ENCODE measurements at places on chromosomes 5 and 9.

GRCh38 chr9:96420468-96421219 lies 2.5 kb upstream of the ZNF367 start:
- DNase-seq = no peak

DNA sequence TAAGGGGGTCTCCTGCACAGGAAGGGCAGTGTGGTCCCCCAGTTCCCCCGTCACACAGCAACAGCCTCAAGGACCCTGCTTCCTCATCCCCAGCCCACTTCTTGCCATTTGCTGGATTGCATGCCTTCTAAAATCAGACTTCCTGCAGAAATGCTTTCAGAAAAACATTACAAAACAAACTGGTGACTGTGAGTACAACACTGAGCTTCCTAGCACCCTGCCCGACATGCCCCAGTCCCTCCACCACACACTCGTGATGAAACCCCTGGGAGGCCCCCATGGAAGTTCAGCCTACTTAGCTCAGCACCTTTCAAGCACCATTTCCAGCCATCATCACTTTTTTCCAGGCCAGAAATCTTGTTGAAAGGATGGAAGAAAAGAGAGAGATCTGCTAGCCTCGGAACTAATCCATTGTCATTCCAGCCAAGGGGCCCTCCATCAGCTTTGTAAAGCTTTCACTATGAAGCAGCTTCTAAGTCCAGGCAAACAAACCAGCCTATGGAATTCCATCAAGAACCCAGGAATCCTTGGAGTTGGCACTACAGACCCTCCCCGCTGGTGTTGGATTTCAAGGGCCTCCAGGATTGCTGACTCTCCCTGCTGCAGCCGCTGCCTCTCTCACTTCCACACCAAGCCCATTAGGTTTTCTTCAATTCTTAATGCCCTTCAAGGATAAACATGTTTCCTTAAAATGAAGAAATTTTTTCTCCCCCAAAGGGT lies 114.6 kb downstream of the C5orf15 start:
- DNase-seq = no peak

- DNase-seq = no peak
Observed at GRCh38 chr9:2012347-2012746, 2.8 kb upstream of the SMARCA2 start.

- DNase-seq = no peak
Observed at GRCh38 chr5:98977723-98978122, 48.9 kb upstream of the CHD1 start.

DNA sequence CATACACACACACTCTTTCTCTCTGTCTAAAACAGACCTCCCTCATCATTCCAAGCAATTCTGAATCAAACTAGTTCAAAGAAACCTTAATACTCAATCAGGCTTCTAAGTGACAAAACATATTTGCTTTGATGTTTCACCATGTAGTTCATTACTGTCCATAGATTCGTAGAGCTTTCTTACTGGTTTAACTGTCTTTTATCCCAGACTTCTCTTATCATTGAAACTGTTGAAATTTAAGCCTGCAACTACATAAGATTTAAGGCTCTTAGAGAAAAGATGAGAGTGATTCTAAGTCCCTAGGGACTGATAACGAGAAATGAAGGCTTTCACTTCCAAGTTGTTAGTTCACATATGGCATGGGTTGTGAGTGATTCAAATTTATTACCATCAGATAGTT lies 11.0 kb upstream of the PLAC8L1 start:
- DNase-seq = no peak

- DNase-seq = no peak
Observed at GRCh38 chr5:51279983-51280706, 103.1 kb upstream of the ISL1 start.

DNA sequence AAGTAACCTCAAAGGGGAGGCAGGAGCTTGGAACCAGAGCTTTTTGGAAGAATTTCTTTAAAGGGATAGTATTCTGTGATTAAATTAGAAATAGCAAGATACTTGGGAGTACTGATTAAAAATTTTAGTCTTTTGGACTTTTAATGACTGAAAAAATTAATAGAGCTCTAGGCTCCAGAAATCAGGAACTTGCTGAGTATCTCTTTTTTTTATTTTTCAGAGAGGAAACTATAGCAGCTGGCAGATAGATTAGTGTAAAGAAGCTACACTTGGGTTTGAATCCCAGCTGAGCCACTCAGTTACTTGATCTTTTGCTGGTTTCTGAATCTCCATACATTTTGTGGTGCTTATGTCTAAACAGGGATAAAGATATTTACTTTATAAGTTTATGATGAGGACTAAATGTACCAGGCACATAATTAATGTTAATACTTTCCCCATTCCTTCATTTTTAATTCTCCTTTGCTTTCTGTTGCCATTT lies 94.2 kb upstream of the TNC start:
- DNase-seq = no peak

- no peak for DNase-seq
Observed at GRCh38 chr9:122015170-122015821, 77.8 kb downstream of the TTLL11 start.

- no peak for DNase-seq
Observed at GRCh38 chr9:106843371-106843770, 19.6 kb upstream of the ZNF462 start.

DNA sequence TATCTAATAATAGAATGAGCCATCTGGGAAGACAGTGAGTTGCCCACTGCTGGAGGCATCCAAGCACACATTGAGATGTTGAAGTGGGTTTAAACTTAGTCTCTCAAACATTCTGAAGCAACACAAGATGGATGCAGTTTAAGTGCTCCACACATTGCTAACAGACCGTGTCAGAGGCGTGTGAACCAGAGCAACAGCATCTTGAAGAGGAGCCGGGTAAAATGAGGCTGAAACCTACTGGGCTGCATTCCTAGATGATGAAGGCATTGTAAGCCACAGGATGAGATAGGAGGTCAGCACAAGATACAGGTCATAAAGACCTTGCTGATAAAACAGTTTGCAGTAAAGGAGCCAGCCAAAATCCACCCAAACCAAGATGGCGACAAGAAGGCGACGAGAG lies 73.5 kb upstream of the TMEM215 start:
- DNase-seq = no peak

DNA sequence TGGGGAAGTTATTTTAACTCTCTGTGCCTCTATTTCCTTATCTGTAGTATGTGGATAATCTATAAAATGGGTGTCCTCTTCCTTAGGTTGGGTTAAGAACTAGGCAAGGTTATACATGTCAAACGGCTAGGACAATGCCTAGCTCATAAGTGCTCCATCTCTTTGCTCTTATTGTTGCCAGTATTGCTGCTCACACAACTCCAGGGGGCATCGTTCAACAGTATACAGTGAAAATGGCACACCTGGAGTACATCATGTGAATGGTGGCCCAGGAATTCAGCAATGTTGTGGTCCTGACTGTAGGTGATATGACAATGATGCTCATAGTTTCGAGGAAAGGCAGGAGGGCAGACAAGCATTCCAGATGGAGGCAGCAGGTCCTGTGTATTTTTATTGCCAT lies 30.1 kb downstream of the SLIT3 start:
- DNase-seq = no peak

GRCh38 chr5:93954421-93955069 lies 213.1 kb upstream of the POU5F2 start:
- no peak for DNase-seq

DNA sequence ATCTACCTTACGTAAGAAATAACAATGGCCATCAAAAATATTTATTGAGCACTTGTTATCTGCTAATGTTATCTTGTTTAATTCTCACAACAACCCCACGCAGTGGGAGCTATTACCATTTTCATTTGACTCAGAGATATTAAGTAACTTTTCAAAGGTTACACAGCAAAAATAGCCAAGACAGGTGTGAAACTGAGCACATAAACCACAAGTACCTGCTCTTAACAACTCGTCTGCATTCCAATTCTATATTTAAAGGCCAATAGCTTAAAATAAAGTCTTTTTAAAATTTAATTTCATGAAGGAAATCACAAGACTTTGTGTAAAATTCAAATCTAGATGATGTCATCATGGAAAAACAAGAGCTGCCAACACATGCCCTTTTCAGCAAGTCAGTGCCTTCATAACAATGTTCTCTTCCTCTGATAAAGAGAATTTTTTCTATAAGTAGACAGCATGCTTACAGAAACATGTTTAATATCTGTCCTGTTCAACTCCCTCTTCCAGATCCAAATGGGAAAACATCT lies 111.6 kb downstream of the MED10 start:
- DNase-seq = no peak

DNA sequence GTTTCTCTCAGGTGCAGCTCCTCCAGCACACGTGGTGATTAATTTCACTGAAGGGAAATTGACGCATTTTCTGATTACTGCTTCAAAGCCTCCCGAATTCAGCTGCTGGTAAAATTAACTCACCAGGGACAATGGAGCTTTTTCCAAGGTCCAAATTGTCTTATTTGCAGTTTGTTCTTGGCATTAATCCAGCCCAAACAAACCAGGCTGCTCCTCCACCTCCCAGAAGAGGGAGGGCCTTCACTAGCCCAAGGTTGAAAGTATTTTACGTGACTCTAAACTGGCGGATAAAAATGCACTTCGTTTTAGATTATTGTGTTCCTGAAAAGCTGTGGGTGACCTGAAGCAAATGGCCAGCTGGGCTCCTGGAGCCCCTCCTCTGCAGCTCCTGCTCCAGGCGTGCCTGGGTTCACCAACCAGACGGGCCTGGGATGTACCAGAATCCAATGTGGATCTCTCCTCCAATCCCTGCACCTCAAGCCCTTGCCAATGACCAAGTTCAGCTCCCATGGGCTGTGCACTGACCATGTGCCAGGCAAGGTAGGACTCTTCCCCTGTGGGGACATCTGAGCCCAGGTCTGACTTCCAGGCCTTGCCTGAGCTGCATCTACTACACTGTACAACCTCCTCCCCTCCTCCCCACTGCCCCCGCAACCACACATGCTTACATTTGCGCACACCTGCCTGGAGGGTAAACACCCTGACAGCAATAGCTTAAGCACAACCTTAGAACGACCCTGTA lies 193.4 kb downstream of the CDK5RAP2 start:
- DNase-seq = no peak

GRCh38 chr9:128048663-128049062 lies 18.5 kb downstream of the NAIF1 start:
- DNase-seq = no peak

- no peak for DNase-seq
Observed at GRCh38 chr5:170896779-170897178, 35.0 kb downstream of the RANBP17 start.

DNA sequence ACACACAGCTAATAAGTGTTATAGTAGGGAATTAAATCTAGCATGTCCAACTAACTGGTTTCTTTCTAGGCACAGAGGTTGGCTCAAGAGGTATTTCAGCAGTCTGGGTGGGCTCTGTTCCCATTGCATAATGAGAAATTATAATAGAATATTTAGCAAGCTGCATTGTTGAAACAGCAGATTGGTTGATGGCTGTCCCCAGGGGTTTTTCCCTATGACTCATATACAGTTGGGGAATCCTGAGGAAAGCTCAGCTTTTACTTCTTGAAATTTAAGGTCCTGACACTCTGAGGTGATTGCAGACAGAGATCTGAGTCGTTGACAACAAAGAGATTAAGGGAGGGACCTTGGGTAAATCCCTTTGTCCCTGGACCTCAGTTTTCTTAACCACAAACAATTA lies 38.3 kb upstream of the TNFSF8 start:
- no peak for DNase-seq

GRCh38 chr9:87118594-87118993 lies 171.3 kb upstream of the GAS1 start:
- DNase-seq = no peak

- no peak for DNase-seq
Observed at GRCh38 chr5:169650701-169651331, 13.7 kb downstream of the DOCK2 start.

DNA sequence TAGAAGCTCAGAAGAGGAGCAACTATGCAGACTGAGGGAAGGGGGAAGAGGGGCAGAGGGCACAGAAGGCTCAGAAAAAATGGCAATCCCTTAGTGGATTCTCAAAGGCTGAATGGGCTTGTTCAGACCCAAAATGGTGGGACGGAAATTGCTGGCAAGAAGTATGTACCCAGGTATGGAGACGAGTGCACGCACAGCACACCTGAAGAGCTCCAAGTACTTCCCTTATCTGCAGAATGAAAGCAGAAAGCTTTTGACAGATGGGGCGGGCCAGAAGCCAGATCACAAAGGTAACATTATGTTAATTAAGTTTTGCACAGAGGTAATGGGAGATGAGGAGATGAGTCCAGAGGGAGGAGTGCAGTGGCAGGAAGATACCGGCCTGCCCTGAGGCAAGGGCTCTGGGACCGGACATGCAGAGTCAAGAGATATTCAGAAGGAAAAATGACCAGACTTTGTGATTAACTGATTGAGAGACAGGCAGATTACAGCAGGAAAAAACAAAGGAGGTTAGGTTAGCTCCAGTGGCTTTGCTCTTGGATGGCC lies 138.1 kb upstream of the PIK3R1 start:
- no peak for DNase-seq

GRCh38 chr5:5584236-5584745 lies 161.8 kb downstream of the ICE1 start:
- DNase-seq = no peak

DNA sequence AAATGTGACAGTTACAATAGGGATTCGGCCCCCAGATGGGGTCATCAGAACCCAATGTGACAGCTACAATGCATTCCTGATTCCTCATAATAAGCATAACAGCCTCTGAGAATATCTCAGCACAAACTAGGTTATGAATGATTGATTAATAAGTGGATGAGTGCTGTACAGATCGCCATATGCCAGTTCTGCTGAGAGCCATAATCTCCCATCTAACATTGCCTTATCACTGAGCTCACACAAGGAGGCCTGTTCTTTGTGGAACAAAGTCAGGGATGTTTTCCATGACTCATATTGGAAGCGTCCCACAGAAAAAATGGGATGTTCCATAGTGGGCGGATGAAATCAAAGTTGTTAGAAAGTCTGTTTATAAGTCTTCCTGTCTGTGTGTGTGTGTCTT lies 89.6 kb downstream of the KIF4B start:
- no peak for DNase-seq

DNA sequence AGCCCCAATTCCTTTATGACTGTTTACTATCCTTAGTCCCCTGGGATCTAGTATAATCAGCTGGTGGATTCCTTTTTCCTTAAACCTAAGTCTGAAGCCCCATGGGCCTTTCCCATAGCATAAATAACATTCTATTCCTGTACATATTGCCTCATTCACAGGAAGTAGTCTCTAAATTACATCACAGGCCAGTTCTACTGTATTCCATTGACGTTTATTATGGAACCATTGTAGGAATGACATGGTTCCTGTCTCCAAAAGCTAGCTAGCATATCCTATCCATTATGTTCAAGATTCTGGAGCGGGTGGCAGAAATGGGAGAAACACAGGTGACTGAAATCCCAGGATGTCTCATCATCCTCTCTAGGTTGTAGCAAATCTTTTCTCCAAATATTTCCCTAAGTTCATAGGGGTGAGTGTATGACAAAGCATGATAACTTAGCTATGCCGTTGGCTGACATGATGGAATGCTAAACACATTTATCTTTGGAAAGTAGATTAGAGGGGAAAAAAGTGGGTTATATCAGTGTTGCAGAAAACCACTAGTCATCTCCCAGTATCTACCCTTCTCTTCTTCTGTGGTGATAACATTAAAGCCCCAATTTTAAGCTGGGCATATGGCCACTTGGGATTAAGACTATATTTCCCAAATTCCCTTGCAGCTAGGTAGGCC lies 140.1 kb downstream of the FGF1 start:
- DNase-seq = no peak

Measured in activated T-cell treated with anti-CD3 and anti-CD28 coated beads for 48 hours (primary cell).